ENCODE measurements at places on chromosomes 7 and 10. TPM values are rescaled to one million over a fixed set of nuclear protein-coding genes. Genes with fewer than 3 reads are reported as not detected.

ZNF438 gene
- 2.4 TPM for total RNA-seq

DCLRE1C gene
- 10.2 TPM for total RNA-seq

STEAP1B gene
- total RNA-seq = 31.4 TPM

INA gene
- 0.46 TPM for total RNA-seq

GCK gene
- total RNA-seq = not detected

MOGAT3 gene
- not detected for total RNA-seq

TMEM270 gene
- 1.5 TPM for total RNA-seq

HBP1 gene
- 45.3 TPM for total RNA-seq

PRSS2 gene
- total RNA-seq = not detected

SLC16A12 gene
- total RNA-seq = 0.06 TPM

SPDYE11 gene
- total RNA-seq = not detected

PDZD8 gene
- 12.6 TPM for total RNA-seq

- no peak for DNase-seq
Observed at GRCh38 chr10:69873135-69873639, 71.5 kb downstream of the COL13A1 start.

DNA sequence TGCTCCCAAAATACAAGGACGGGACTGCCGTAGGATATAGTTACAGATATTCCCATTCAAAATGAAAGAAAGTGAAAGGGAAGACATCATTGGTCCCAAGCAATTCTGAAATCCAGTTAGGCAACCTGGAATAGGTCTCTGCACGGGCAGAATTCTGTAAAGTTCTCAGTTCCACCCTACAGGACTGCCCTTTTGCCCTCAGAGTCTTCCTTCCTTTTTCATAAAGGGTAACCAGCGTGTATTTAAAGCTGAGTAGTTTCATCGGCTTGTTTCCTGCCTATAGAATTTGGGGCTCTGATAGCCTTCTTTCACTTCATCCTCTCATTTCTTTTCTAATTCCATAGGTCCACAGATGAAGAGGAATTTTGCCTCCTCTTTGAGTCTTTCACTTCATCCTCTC lies 20.0 kb downstream of the COPG2 start:
- no peak for DNase-seq

- no peak for DNase-seq
Observed at GRCh38 chr7:33626869-33627268, 278.5 kb upstream of the BMPER start.

DNA sequence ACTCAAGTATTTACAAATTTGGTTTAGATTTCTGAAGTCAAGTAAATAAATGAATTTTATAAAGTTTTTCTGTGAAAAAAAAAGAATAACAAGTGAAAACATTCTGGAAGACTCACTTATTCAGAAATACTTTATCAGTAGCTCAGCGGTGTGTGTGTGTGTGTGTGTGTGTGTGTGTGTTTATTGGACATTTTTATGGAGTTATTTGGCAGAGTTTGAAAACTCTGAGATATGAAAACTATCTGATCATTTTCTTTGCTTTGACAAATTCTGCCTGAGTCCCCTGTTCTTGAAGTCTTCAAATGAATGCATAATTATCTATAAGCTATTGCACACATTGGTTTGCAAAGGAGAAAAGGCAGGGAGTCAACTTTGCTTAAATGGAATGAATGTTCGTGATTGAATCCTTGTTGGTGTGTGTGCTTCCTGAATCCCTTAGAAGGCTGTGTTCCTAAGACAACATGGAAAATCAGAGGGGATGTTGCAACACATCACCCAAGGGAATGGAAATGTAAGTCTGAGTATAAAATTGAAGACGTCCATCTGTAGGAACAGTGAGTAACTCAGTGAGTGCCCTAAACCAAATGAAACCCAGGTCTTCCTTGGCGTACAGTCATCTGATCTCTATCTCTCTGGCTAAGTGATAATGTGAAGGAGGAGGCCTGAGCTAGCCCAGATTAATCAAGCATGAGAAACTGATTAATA lies 160.9 kb downstream of the REEP3 start:
- DNase-seq = peak; percentile 23

DNA sequence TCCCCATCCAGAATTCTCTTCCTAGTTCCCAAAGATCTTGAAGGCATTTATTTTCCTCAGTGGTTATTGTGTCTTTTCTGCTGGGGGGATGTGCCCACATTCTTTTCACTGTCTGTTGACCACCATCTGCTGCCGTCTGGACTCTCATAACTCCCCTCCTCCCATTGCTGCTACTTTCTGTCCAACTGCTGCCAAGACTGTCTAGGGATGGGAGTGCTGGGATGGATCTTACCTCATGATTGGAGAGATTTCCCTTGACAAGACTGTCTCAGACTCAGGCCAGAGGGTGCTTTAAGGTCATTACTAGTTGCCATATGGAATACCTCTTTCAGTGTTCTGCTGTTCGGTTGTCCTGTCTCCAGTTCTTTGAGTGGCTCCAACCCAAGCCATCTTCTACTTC lies 141.6 kb downstream of the C1GALT1 start:
- no peak for DNase-seq

GRCh38 chr7:150450491-150451001 lies at the start of gene GIMAP8:
Gene GIMAP8 (plus strand): TSS chr7:150450630. CDS start chr7:150466699, 16,069 bp downstream.
- no peak for DNase-seq

GRCh38 chr7:28626624-28627262 lies 214.4 kb downstream of the CREB5 start:
- peak; percentile 49 for DNase-seq

DNA sequence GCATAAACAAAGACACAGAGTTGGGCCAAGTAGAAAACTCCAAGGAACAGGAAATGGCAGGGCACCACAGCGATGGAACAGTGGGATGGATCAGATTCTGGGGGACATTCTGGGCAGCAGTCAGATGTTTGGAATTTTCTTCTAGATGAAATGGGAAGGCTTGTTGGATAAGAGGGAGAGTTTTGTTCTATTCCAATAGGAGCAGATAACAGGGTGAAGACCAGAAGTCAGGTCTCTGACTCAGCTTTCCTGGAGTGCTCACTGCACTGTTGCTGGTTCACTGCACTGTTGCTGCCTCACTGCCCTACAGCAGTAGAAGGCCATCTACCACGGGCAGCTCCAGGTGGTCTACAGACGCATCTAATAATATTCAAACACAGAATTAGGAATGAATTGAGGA lies 135.6 kb downstream of the ATE1 start:
- DNase-seq = peak; percentile 3

DNA sequence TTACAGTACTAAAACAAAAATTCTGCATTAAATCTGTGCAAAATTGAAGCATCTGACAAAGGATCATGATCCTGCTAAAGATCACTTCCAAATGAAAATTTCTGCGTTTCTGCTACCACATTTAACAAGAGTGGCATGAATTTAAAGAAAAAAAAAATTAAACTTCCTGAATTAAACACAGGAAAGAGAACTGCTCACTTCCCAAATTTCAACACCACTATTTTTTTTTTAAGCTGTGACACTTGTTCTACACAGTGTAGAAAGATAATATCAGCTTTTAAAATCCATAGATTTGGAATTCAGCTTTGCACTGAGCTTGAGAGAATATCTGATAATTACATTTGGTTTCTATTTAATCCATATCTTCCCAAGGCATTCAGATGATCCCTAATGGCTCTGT lies 73.6 kb downstream of the EPC1 start:
- DNase-seq = no peak

- DNase-seq = peak; percentile 35
Observed at GRCh38 chr10:100656454-100656853, 88.9 kb upstream of the PAX2 start.

DNA sequence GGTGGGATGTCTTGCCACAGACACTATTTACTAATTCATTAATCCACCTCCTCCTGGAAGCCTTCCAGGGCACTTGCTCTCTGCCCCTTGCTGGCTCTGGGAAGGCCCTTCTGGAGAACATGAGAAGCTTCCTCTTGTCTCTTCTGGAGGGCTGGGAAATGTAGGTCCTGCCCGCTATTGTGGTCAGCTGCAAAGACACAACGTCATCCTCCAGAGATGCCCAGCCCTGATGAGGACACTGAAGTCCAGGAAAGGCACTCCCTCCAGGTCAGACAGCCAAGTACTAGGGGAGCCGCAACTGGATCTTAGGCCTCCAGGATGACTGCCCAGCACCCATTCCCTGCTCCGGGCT lies 9.6 kb upstream of the TACR2 start:
- DNase-seq = no peak

DNA sequence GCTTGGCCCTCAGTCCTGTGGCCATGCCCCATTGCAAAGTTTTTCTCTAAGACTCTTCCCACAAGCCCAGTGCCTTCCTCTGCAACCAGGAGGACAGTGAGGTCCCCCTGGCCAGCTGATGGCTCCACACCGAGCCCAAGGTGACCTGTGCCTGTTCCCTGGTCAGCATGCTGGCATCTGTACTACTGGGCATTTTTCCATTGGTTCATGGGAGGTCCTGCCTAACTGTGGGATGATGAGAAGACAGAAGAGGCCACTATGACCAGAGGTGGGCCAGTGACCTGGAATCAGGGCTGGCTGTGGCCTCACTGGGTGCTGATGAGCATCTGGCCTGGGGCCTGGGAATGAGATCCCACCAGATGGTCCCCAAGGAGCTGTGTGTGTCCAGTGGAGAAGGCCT lies 20.2 kb downstream of the CALML3 start:
- DNase-seq = no peak

GRCh38 chr10:102785818-102786217 lies 42.1 kb downstream of the WBP1L start:
- no peak for DNase-seq

GRCh38 chr7:36784991-36785940 lies 61.0 kb upstream of the AOAH start:
- peak; percentile 55 for DNase-seq

- no peak for DNase-seq
Observed at GRCh38 chr7:155388561-155388960, 69.4 kb upstream of the EN2 start.

DNA sequence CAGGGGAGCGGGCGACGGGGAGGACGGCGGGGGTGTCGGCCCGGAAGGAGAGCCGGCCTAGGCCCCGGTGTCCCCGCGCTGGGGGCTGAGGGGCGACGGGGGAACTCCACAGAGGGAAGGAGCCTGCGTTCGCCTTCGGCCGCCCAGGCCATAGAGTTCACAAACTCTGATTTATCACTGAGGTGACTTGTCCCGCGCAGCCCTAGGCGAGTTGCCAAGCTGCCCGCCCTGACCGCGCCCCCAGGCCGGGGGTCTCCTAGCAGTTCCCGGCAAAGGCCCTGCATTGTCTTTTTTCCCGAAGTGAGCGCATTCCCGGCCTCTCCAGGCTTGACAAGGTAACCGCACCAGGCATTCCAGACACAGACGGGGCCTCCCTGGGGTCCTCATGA lies 2.9 kb upstream of the NKX6-2 start:
- DNase-seq = no peak

GRCh38 chr7:50663396-50664102 lies 98.3 kb upstream of the DDC start:
- DNase-seq = no peak

- DNase-seq = no peak
Observed at GRCh38 chr10:68633816-68634466, 73.8 kb downstream of the TET1 start.

DNA sequence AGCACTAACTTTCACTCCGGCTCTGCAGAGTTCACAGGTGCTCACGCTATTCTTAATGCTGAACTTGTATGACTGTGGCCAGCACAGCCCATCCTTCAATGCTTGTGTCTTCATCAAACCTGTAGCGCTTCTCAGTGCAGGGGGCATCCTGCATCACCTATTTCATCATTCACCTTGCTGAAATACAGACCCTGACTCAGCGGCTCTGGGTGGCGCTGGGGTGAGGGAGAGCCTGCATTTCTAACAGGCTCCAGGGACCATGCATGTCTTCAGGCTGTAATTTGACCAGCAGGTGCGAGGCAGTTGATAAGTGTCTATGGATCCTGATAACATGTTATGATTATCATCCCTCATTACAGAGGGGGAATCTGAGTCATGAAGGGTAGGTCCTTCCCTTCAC lies 89.3 kb downstream of the VOPP1 start:
- DNase-seq = no peak

GRCh38 chr7:37732253-37732652 lies 48.7 kb downstream of the GPR141 start:
- peak; percentile 55 for DNase-seq

- DNase-seq = no peak
Observed at GRCh38 chr7:699476-700170, 26.9 kb upstream of the DNAAF5 start.

- DNase-seq = no peak
Observed at GRCh38 chr7:2022021-2022409, 210.7 kb downstream of the MAD1L1 start.

- DNase-seq = no peak
Observed at GRCh38 chr7:117929237-117929636, 56.0 kb upstream of the CTTNBP2 start.

GRCh38 chr7:126222782-126223181 lies 1030.0 kb downstream of the GRM8 start:
- no peak for DNase-seq

- DNase-seq = peak; percentile 76
Observed at GRCh38 chr10:97399843-97400545, 1.1 kb downstream of the RRP12 start.

GRCh38 chr7:28761505-28761904 lies 196.6 kb downstream of the TRIL start:
- no peak for DNase-seq

DNA sequence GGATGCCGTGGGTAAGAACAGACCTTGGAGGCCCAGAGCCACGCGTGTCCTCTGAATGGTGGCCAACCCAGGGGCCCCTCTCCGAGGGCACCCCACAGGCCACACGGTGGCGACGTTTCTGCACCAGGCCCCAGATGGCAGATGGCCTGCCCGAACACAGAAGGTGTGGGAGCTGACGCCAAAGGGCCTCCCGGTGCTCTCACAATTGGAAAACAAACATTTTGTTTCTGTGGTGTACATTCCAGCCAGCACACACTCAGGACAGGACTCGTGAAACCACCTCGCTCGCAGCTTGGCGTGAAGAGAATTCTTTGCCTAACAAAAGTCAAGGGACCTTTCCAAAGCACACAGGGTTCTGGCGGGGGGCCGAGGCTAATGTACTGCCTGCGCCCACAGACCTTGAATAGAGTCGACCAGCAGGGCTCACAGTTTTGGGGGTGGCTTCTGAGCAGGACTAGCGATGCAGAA lies 112.1 kb downstream of the FAM53B start:
- DNase-seq = no peak

GRCh38 chr7:35399840-35400239 lies 145.9 kb upstream of the TBX20 start:
- no peak for DNase-seq

DNA sequence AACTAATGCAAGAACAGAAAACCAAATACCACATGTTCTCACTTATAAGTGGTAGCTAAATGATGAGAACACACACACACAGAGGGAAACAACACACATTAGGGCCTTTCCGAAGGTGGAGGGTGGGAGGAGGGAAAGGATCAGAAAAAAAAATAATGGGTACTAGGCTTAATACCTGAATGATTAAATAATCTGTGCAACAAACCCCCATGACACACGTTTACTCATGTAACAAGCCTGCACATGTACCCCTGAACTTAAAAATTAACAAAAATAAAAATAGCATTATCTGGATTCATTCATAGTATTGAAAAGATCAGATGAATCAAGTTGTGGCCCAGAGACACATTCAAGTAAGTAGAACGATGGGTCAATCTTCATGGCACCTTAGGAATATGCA lies 159.5 kb upstream of the POT1 start:
- no peak for DNase-seq

- no peak for DNase-seq
Observed at GRCh38 chr10:86636311-86636710, 18.0 kb upstream of the OPN4 start.
